ENCODE measurements at places on chromosomes 7 and 10.
A peak's percentile ranks its signal among the peaks of the same experiment; 100 is the strongest.

DNA sequence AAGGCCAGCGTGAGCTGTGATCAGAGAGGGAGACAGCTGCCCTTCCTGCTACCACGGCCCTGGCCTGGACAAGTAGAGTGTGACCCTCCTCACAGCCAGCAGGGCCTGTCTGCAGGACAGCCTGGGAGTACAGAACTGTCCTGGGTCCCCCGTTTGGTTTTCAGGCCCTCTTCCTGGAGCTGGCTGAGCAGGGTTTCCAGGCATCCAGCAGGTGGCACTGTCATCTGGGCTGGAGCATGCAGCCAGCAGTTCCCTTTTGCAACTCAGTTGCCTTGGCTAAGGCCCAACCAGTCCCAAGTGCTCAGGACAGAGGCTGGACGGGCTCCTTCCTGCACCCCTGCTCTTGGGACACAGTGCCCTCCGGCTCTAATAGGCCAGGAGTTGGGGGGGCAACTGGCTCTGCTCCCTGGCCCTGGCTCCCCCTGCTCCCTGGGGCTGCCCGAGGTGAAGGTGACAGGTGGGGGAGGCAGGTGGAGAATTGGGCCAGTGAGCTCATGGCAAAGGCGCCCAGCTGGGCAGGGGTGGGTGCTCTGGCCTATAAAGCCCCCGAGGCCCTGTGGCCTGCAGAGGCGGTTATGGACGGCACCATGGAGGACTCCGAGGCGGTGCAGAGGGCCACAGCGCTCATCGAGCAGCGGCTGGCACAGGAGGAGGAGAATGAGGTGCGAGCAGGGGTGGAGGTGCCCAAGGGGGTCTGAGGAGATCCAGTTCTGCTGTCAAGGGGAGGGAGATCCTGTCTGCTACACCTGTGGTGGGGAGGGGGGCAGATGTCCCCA, at the start of gene ANKRD2:
Gene ANKRD2, plus strand, starts transcription at position 566 of the 776 bp plus-strand sequence. Its CDS starts 10 bp downstream, at position 576.
- peak; percentile 6 for DNase-seq

- DNase-seq: no peak
Observed at GRCh38 chr10:78471326-78471722, 437.7 kb downstream of the RPS24 start.

DNA sequence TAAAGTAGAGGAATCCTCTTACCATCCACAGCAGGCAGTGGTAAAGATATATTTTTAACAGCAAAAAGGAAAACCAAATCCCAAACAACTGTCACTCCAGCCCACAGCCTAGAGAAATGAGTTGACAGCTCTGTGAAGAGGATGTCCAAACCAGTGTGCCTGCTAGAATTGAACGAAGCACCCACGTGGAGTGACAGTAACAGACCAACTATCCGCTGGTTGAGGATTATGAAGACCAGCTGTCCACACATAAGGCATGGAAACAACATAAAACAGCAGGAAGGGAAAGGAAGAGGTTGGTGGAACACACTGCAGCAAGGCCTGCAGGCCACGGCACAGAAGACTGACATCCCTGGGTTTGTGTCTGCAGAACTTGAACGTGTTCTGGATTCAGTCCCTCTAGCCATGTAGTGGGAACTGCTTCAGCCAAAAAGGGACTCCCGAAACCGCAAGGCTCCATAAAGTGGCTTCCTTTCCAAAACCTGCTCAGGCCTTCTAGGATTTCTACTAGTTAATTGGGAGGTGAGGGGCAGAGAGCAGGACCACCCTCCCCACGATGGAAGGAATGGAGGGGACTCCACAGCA, 324.4 kb downstream of the BICC1 start:
- no peak for DNase-seq

DNA sequence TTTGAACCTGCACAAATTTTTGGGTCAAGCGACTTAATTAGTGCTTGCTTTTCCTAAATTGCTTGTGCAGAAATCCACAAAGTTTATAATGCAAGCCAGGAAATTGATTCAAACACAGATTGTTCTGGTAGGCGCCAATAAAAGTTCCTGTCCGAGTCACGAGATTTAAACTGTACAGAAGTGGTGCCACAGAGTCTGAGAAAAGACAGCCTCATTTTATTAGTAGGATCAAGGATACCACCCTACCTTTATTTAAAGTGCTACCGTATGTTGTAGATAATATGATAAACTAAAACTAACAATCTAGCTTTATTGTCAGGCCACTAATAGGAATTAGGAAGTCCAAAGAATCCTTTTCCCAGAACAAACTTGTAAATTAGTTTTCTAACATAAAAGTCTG, 696.7 kb downstream of the TNS3 start:
- DNase-seq: no peak

DNA sequence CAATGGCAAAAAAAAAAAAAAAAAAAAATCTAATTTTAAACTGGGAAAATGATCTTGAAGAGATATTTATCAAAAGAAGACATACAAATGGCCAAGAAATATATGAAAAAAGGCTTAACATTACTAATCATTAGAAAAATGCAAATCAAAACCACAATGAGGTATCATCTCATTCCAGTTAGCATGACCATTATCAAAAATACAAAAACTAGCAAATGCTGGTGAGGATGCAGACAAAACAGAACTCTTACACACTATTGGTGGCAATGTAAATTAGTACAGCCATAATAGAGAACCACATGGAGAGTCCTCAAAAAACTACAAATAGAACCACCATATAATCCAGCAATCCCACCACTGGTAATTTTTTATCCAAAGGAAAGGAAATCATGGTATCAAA, 489.6 kb downstream of the TNS3 start:
- DNase-seq: no peak

- DNase-seq: no peak
Observed at GRCh38 chr10:21813946-21814345, 189.6 kb downstream of the DNAJC1 start.

- DNase-seq: no peak
Observed at GRCh38 chr10:3802526-3803265, 17.7 kb upstream of the KLF6 start.

DNA sequence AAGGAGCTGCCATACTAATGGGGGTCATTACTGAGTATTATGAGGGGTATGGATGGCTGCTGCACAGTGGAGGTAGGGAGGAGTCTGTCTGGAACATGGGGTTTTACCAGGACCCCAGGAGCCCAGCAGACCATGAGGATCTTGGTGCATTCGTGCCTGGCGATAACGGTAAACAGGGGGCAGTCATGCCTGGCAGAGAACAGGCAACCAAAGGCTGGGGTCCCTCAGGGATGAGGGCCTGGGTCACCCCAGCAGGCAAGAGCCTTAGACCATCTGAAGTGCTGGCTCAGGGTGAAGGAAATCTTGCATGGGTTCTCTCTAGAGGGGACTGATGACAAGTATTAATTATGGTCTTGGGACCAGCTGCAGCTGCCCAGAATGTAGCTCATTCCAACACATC, 46.1 kb downstream of the MYL10 start:
- no peak for DNase-seq

DNA sequence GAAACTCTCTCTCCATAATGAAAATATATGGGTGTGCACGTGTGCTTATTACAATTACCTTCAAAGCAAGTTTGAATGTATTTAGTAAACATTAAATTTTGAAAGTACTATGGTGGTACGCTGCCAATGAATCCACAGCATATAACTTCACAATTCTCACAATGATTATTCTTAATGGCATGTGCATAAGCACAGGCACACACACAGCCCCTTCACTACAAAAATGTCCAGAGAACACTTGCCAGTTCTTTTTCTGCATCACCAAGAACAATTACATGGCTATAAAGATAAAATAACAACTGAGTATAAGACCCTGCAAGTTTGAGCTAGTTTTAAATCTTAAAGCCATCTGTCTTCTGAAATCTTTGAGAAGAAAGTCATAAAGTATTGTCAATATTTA, 22.2 kb downstream of the SGCE start:
- DNase-seq: no peak

DNA sequence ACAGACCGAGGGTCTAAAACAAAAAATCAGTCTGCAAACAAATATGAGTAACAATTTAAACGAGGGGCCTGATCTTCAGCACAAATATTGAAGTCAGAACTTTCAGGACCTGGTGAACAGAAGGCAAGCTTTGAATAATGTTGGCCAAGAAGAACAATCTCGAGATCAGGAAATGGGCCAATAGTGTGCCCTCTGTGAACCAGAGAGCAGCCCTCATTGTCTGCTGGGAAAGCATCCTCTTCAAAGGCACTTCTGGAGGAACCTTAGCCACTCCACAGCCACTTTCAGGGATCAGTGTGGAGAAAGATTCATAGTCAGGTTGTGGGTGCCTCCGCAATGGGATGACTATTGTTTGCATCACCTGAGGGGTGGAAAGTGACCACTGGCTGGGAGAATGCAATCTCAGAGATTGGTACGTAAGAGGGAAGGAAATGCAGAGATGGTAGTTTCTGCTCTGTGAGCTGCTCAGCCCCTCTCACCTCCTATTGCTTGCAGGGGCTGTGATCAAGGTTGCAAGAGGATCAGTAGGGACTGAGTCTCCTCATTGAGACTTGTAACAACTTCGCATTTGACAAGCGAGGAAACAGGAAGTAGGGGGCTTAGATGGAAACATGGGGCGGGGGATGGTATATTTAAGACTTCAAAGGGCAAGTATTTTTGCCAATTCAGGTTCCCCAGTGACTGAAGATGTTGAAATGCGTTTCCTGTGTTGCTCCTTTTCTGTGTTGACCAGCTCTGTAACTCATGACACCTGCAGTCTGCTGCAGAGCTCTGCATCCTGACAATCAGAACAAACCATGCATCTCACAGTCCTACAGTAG, 28.4 kb upstream of the IFRD1 start:
- no peak for DNase-seq

- no peak for DNase-seq
Observed at GRCh38 chr7:45888185-45888992, at the start of gene IGFBP1. Gene IGFBP1 (plus strand): TSS chr7:45888488. CDS start chr7:45888653, 165 bp downstream.

- no peak for DNase-seq
Observed at GRCh38 chr7:142372727-142373126, 114.9 kb upstream of the PRSS58 start.

DNA sequence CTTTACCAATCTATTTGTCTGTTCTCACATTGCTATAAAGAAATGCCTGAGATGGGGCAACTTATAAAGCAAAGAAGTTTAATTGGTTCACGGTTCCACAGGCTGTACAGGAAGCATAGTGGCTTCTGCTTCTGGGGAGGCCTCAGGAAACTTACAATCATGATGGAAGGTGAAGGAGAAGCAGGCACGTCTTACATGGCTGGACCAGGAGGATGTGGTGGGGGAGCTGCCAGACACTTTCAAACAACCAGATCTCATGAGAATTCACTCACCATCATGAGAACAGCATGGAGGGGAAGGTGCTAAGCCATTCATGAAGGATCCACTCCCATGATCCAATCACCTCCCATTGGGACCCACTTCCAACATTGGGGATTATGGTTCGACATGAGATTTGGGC, 64.8 kb upstream of the SEPHS1 start:
- no peak for DNase-seq

DNA sequence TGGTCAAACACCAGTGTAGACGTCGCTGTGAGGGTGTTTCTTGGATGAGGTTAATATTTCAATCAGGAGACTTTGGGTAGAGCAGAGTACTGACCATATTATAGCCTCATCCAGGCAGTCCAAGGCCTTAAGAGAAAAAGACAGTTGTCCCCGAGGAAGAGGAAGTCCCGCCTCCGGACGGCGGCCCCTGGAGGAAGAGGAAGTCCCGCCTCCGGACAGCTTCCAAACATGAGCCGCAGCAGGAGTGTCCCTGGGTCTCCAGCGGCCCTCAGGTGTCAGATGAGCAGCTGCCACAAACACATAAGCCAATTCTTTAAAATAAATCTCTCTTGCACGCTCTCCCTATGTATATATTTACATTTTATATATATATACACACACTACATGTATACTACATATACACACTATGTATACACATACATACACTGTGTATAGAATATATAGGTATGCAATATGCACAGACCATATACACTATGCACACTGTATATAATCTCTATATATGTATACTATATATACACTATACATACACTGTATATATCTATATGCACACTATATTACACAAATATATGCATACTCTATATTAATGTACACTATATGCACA, 37.5 kb downstream of the PWWP2B start:
- DNase-seq: no peak

DNA sequence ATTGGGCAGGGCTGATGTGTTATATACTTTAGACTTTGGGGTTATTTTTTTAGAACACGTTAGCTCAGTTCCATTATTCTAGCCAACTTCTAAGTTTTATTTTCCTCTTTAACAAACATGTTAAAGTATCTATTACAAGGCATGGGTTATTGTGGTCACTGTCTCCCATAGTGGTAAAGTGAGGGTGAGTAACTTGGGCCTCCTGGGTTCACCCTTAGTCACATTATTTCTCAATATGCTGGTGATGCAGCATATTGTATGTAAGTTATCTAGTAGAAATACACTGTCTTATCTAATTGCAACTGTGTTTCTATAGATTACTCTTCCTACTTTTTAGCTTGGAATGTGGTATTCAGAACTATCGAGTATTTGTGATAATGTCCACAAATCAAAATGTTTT, 65.9 kb downstream of the BBS9 start:
- DNase-seq: no peak

GRCh38 chr10:127146661-127147060, 49.7 kb downstream of the INSYN2A start:
- no peak for DNase-seq

- DNase-seq: no peak
Observed at GRCh38 chr7:64619705-64620104, 46.2 kb upstream of the ZNF107 start.

GRCh38 chr7:155778349-155778748, 33.9 kb downstream of the SHH start:
- DNase-seq: no peak

- no peak for DNase-seq
Observed at GRCh38 chr10:102949916-102950315, 31.8 kb downstream of the CNNM2 start.

- no peak for DNase-seq
Observed at GRCh38 chr10:99532687-99533495, at the start of gene NKX2-3. Gene NKX2-3 (plus strand): TSS chr10:99532942. CDS start chr10:99533132, 190 bp downstream.

- no peak for DNase-seq
Observed at GRCh38 chr10:34104829-34105572, 710.1 kb downstream of the PARD3 start.

GRCh38 chr7:141695803-141696289, 6.1 kb downstream of the DENND11 start:
- DNase-seq: no peak

DNA sequence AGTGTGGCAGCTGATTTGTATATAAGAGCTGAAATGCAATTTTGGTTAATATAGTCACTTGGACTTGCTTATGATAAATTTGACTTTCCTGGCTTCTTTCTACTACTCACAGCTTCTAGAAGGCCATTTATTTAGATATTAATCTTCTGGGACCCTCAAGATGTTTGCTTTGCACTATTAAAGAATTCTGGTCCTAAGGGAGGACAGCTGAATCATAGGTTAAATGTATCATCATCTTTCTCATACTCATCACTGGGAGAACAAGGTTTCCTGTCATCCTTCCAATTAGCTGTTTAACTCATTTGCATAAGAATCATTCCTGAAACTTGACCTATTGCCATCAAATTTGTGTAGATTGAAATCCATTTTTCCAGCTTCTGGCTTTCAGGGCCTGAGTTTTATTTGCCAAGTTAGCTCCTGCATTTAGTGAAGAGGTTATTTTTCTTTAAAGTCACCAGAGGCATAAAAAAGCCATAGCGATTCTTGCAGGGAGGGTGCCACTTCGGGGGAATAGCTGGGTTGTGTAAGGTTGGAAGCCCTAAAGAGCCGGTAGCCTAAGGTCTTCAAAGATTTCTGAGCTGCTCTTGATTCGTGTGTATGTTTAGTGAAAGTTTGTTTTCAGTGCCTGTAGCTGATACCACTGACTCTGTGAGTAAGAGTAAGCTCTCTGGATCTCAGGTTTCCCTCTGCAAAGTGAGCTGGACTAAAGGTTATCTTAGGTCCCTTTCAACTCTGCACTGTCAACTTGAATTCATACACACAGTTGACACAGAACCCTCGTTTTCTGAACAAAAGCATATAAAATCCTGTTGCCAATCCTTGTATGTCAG, 4.3 kb downstream of the MAP3K8 start:
- DNase-seq: no peak

Measured in stimulated activated CD4-positive, alpha-beta T cell treated with anti-CD3 and anti-CD28 coated beads, TNF-alpha, amount 100 ng/mL, for 1 hour (primary cell).